Lower lobe of right lung (tissue), 2 donors: ENCODE measurements at places on chromosomes 3 and 15.

- DNase-seq, result no peak
Observed at GRCh38 chr15:67126551-67127330, 61.3 kb downstream of the SMAD3 start.

DNA sequence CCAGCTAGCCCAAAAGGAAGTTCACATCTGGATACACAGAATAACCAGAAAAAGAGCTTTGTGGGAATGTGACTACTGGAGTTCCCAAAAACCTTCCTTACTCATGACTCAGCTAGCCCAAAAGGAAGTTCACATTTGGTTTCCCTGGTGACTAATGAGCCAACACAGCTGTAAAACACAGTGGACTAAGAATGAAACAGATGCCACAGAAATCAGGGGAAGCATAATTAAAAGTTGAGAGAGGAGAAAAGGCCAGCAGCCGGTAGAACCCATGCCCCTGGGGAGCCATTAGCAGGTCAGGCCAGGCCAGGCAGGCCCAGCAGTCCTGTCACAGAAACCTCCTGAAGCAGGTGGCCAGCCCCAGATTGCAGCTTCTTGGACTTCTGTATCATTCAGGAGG is 130.3 kb downstream of the GHSR start:
- peak; percentile 53 for DNase-seq

- peak; percentile 28 for DNase-seq
Observed at GRCh38 chr15:89805241-89806209, 9.1 kb downstream of the ANPEP start.

DNA sequence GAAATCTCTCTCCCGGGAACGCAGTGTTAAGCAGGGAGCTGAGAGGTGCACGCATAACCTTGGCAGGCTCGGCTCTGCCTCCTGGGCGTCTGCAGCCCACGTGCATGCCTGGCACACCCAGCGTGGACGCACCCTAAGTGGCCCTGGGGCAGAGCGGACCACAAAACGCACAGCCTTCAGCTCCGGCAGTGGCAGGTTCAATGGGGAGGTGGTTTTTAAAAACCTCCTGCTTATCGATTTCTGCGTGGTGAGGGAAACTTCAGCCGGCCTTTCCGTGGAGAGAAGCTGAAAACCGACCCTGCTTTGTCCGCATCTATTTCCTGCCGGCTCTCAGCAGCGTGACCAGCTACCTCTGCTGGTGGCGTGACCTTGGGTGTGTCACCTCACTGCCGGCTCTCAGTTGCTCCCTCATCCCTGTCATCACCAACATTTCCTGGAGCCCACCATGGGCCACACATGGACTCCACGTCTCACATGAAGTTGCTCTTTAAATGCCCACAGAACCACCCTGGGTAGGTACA is 134.8 kb upstream of the MEF2A start:
- DNase-seq, result peak; percentile 39

DNA sequence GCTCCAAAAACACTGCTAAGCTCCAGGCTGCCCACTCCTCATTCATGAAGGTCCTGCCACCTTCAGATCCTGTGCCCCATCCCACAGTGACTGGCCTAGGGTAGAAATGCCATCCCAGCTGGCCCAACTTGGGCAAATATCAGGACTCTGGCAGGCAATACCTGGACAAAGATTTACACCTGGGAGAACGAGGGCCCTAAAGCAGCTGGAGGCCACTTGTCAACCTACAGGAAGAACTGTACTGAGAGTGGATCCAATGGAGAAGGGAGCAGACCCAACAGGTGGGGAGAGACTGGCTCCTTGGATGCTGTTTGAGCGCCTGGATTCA is 57.1 kb upstream of the GATA2 start:
- DNase-seq, result no peak

DNA sequence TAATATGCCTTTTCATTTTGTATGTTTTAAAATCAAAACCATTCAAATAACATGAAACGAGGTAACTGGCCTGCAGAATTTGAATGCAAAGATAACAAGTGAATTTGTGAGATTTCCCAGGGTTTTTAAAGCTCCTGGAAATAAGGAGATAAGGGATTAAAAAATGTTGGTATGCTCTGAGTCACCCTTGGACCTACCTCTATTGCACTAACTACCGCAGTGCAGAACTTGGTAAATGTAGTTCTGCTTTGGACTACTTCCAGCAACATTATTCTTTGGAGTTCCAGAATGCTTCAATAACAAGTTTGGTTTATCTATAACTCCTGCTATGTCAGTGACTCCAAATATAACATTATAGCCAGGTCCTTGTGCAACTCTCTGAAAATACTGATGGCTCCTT is 201.7 kb downstream of the GAP43 start:
- no peak for DNase-seq

DNA sequence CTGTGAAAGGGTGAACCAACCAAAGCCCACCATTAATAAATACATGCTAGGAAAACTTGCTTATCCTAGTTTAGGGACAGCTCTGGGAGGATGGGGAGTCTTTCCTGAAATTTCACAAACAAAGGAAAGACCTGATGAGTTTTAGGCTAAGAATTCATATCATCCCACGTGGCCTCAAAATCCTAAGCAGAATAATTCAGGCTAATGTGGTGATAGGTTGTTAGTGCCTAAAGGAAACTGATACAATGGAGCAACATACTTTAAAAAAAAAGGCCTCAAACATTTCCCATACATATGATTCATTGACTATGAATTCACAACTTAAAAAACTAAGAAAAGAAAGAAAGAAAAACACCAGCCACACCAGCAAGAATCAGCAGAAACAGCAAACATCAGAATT is 126.9 kb upstream of the CNTN4 start:
- DNase-seq, result no peak

- no peak for DNase-seq
Observed at GRCh38 chr3:15290736-15291135, 41.6 kb downstream of the SH3BP5 start.

GRCh38 chr15:35680951-35681350 is 135.0 kb upstream of the DPH6 start:
- DNase-seq, result no peak

GRCh38 chr3:53498806-53499641 is 4.6 kb downstream of the CACNA1D start:
- no peak for DNase-seq

- no peak for DNase-seq
Observed at GRCh38 chr3:132134611-132135010, 99.8 kb upstream of the CPNE4 start.

- DNase-seq, result no peak
Observed at GRCh38 chr3:127172211-127172610, 20.7 kb upstream of the PRR23E start.

DNA sequence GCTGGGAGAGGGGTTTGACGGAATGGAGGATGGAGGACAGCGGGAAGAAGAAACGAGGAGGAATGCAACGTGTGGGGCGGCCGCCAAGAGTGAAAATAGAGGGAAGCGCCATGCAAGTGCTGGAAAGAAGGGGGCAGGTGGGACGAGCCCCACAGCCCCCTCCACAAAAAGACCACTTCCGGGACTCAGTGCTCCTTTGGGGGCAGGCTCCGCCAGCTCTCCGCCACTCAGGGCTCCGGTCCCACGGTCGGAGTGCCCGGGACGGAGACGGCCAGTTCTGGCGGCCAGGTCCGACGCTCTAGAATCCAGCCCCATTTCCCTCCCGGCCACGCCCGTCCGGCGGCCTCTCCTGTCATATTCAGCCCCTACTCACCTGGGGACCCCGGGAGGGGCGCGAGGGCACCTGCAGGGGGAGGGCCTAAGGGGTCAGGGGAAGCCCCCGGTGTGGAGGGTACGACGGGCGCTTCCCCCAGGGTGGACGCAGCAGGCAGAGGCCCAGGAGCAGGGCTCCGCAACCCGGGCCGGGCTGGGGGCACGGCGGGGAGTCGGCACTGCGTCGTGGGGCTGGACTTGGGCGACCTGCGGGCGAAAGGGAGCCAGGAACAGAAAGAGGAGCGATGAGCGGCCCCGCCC is 25.5 kb upstream of the CSPG4 start:
- DNase-seq, result no peak

GRCh38 chr3:127027811-127028548 is 45.1 kb downstream of the PLXNA1 start:
- DNase-seq, result no peak
